ENCODE measurements at places on chromosomes 7 and 10.

GRCh38 chr10:78868456-78868855, 200.3 kb upstream of the ZMIZ1 start:
- DNase-seq = no peak

- DNase-seq = no peak
Measured at GRCh38 chr7:76064208-76064970, 16.5 kb downstream of the MDH2 start.

GRCh38 chr10:88121361-88121760, 257.9 kb downstream of the PTEN start:
- DNase-seq = no peak

DNA sequence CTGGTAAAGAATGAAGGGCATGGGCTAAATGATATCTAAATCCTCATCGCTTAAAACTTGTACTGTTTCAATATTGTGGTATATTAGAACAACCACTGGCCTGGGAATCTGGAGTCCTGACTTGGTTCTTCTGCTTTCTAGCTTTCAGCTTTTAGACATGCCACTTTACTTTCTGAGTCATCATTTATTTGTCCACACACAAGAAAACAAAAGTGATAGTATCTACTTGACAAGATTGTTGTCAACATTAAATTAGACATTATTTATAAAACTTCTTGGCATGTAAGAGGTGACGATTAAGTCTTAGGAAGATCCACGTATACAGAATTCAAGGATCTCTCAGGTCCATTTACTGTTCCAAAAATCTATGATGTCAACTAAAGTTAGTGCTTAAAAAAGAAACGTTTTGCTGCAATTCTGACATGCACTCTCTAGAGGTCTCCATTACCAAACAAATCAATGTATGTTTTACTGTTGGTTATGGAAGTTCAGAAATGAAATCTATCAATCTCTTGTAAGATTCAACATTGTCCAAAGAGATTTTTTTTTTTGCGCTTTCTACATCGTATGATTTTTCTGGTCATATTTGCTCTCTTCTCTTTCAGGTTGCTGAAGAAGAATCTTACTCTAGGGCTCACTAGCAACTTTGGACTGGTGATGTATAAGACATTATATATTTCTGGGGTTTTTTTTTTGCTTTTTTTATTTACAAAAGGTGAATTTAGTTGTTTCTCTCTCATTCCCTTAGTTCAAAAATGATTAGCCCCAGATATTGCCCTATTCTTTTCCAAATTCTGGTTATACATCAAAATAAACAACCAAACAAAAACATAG, 53.6 kb upstream of the DYNC1I1 start:
- DNase-seq = no peak

- DNase-seq = no peak
Measured at GRCh38 chr10:14102056-14102455, 228.7 kb downstream of the FRMD4A start.

GRCh38 chr10:30028006-30028737, 31.2 kb downstream of the JCAD start:
- no peak for DNase-seq

DNA sequence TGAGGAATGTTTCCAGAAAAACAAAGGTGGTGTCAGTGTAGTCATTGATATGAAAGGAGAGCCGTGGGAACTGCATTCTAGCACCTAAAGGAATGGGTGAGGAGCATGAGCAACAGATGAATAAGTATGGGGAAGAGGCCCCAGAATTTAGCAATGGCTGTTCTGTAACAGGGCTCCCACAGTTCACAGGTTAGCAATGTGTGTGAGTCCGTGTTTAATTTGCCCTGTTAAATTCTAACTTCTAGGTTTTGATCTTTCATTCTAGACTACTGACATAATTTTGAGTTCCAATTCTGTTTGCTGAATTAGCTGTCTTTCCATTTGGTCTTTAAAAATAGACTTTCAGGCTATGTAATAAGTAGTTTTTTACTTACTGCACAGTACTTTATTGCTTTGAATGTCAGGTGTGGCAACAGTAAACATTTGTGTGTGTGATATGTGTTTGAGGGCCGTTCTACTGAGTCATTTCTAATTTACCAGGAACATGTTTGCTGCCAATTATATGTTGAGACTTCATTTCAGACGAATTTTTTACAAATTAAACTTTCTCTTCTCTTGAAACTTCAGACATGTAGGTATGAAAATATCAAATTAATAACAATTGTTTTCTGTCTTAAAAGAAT, 8.8 kb downstream of the STK17A start:
- no peak for DNase-seq

- no peak for DNase-seq
Measured at GRCh38 chr7:139899328-139899955, 70.4 kb downstream of the TBXAS1 start.

DNA sequence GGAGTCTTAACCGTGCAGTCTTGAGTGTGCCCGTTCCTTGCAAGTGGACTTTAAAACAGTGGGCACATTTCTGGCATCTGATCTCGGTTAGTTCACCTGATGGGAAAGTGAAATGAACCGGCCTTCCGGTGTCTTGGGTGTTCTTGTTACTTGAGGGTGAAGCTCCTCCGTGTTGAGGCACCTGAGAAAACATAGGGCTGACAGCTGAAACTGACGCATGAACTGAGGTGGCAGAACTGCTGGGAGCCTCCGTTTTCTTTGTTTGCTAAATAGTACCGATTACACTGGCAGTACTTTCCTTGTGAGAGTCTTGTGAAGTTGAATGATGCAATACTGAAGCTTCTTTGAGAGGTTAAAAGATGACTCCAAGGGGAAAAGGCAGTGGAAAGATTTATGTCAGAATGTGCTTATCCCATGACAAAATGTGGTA, 62.8 kb upstream of the SAMD8 start:
- no peak for DNase-seq

DNA sequence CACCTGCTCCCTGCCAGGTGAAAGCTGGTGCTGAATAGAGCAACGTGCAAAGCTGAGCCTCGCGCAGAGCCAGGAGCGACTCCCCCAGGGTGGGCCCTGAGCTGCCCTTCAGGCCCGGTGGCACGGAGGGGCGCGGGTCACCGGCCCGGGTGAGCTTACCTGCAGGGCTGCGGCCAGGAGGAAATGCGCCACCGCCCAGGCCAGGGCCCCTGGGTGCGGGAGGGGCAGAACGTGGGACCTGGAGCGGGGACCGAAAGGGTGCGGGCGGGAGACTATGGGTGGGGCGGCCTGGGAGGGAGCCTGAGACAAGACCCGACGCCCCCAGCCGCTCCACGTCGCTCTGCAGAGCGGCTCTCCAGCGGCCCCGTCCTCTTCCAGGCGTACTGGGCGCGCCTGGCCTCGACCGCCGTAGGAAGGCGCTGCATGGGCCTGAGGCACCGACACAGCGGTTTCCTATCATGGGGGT, 122.1 kb downstream of the BTAF1 start:
- DNase-seq = no peak

GRCh38 chr7:36045326-36045725, 107.7 kb upstream of the EEPD1 start:
- DNase-seq = no peak

- no peak for DNase-seq
Measured at GRCh38 chr10:32263300-32263699, 83.7 kb downstream of the EPC1 start.

DNA sequence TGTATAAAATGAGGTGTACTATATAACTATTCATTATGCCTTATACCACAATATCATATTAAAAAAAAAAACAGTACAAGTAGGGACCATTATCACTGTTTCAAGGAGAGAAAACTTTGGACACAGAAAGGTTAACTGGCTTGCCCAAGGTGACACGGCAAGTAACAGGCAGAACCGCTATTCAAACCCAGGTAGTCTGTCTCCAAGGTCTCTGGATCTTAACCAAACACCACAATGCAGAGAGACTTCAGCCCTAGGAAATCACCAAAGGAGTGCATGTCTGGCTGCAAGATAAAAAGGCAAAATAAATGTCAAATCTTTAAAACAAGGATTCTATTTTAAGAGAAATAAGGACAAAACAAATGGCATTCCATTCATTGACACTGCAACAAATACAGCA, 56.3 kb downstream of the CADPS2 start:
- no peak for DNase-seq

- DNase-seq = peak; percentile 62
Measured at GRCh38 chr7:121372376-121373010, 23.6 kb downstream of the FAM3C start.

DNA sequence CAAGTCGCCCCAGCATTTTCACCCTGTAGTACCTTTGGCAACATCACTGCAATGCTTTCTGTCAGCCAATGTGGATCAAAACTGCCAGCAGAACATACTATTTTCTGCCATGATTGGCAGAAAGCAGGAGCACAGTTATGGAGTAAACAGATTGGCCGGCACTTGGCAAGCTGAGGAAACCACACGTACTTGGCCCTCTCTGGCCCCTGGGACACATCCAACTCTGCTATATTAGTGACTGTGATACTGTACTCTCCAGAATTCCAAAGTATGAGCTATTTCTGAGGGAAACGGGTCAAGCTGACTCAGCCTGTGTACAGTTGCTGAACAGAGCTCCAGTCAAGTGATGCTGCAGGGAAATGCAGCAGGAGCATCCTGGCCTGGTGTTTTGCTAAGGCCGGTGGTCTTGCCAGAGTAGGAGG, 39.8 kb upstream of the LANCL2 start:
- no peak for DNase-seq

GRCh38 chr7:16652240-16652583, 6.2 kb downstream of the BZW2 start:
- no peak for DNase-seq

DNA sequence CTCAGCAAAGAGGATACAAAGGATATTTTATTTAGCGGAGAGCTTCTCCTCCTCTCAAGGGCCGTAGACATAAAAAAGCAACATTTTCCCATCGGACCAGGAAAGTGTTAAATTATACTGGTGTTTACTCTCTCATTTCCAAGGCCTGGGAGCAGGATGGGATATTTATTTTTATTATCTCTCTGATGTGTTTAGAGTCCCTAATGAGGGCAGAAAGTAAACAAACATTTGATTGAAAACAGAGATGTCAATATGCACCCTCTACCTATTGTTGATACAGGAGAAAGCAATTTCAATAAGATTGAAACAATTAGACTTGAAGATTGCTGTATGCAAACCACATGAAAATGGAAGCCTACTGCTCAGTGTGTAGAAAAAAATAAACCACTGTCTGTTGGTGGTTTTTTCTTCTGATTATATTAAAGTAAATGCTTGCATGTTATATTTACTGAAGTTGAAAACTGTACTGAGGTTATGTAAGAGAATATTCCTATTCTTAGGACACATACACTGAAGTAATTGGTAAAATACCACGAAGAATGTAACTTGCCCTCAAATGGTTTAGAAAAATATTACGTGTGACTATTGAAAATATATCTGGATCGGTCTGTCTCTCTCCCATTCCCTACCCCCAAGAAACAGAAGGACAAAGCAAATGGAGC, 59.3 kb downstream of the ATXN7L1 start:
- DNase-seq = no peak

- DNase-seq = no peak
Measured at GRCh38 chr7:83850941-83851340, 202.0 kb upstream of the SEMA3E start.

GRCh38 chr10:49620841-49621378, 7.1 kb downstream of the CHAT start:
- no peak for DNase-seq

- no peak for DNase-seq
Measured at GRCh38 chr10:49220031-49220430, 31.8 kb upstream of the TMEM273 start.

DNA sequence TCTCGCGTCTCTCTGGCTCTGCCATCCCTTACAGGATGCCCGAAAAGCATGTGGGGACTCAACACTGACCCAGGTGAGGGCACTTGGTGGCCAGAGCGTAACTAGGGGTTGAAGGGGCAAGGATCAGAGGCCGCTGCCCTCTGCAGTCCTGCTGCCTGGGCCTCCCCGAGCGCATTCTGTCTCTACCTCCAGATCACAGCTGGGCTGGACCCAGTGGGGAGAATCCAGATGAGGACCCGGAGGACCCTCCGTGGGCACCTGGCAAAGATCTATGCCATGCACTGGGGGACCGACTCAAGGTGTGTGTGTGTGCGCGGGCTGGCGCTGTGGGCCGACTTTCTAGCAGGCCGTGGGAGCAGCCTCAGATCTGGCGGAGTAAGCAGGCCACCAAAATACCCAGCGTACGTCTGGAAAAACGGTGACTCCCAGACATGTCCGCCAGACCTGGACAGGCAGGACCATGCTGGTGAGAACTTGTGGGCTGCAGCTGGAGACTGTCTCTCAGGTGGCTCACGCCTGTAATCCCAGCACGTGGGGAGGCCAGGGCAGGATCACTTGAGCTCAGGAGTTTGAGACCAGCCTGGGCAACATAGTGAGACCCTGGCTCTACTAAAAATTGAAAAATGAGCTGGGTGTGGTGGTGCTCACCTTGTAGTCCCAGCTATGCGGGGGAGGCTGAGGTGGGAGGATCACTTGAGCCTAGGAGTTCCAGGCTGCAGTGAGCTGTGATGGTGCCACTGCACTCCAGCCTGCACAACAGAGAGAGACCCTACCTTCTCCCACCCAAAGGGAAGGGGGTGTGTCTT, 3.2 kb downstream of the GNB2 start:
- no peak for DNase-seq

DNA sequence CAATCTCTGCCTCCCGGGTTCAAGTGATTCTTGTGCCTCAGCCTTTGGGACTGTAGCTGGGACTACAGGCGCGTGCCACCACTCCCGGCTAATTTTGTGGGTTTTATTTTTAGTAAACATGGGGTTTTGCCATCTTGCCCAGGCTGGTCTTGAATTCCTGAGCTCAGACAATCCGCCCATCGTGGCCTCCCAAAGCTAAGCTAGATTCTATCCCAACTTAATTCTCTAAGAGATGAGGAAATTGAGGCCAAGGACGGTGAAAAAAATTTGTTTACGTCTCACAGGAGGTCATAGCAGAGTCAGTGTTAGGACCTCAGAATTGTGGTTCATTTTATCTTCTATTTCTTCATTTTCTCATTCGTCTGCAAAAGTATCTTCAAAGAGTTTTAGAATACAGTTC, 6.1 kb downstream of the CCAR1 start:
- no peak for DNase-seq

- no peak for DNase-seq
Measured at GRCh38 chr7:12493407-12493806, 77.1 kb upstream of the SCIN start.

DNA sequence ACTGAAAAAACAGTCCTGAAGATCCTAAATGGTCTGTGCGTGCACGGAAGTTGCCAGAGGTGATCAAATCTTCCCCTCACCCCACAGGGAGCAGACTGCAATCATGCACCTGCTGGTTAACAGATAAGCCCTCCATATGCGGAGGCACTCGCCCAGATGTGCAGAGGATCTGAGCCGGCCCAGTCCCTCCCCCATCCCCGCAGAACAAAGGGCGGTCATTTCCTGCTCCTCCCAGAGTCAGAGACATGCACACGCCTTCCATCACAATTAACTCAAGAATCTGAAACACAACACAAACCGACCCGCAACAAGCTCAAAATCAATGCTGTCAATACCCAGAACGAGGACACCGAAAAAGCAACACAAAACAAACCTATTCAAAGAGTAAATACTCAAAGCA, 24.2 kb downstream of the CRTAC1 start:
- no peak for DNase-seq

GRCh38 chr7:45685619-45686240, 111.6 kb downstream of the ADCY1 start:
- DNase-seq = no peak

All from GM12864 (cell line).